Cardiac muscle cell (in vitro differentiated cells and primary cell): ENCODE measurements at places on chromosomes 6 and 20. TPM values are rescaled to one million over a fixed set of nuclear protein-coding genes. Genes with fewer than 3 reads are reported as not detected.
A peak's percentile ranks its signal among the peaks of the same experiment; 100 is the strongest.

Gene PPIL6
- 4.1 and 7.3 TPM in 2 replicates for total RNA-seq

Gene ARFGAP1
- 63.2 and 96.5 TPM in 2 replicates for total RNA-seq

Gene SMOC2
- 2.9 and 3.2 TPM in 2 replicates for total RNA-seq

Gene MAS1L
- not detected in 2 replicates for total RNA-seq

Gene TCF19
- 3.7 and 7.0 TPM in 2 replicates for total RNA-seq

Gene PLN
- total RNA-seq: 187 and 230 TPM in 2 replicates

Gene GATA5
- total RNA-seq: 79.0 and 103 TPM in 2 replicates

DNA sequence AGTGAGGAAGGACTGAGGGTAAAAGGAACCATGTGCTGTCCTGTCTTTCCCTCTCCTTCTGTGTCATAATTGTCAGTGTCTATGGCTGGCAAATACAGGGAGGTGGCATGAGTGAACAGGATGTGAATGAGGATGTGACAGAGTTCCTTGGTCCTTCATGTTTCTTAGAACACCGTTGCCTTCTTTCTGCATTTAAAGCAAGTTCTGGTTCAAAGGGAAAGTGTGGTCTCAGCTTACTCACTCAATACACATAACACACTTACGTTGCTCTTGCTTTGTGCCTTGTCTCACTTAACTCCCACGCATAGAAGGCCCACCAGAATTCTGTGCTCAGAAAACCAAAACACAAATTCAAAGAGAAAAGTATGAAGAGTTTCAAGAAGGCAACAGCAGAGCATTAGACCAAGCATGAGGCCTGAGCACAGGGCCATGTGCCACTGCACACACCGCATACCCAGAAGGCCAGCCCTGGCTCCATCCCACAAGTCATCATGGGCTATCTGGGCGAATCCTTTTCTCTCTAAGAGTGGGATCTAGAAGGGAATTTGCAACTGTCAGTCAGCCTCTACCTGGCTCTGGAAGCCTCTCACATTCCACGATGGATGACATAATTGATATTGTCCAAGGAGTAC, 38.9 kb upstream of the SAYSD1 start:
- no peak for DNase-seq

- no peak for DNase-seq
Measured at GRCh38 chr20:13141546-13141945, 79.5 kb upstream of the ISM1 start.

DNA sequence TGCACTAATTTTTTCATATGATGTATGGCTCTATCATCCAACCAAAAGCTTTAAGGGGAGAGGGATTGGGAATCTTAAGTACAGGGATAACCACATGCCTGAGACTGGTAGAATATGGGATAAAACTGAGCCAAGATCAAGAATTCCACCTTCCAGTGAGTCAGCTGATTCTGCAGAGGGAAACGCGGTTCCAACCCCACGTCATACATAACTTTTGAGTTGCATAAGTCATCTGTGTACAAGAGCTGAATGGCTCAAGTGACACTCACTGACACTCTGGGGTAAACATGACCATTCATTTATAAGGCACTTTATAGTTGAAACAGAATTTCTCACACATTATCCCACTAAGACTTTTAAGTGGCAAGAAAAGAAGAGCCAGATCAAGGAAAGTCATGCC, 16.4 kb downstream of the TRIM27 start:
- no peak for DNase-seq

DNA sequence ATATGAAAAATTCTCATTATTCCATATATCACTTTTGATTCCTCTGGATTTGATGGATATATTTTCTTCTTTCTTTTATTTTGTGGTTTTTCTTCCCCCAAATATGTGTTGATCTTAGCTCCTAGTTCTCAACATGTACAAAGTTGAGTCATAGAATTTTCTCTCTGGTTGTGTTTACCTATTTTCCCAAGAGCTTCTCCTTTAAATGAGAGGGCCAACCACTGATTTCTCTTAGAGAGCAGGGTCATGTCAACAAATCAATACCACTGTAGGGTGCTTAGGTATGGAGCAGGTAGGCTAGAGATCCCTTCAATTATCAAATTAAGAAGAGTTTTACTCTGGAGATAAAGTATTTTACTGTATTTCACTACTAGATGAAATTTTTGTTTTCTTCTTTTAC, 145.7 kb downstream of the BMP5 start:
- no peak for DNase-seq

- no peak for DNase-seq
Measured at GRCh38 chr6:100899202-100899601, 18.1 kb upstream of the ASCC3 start.

DNA sequence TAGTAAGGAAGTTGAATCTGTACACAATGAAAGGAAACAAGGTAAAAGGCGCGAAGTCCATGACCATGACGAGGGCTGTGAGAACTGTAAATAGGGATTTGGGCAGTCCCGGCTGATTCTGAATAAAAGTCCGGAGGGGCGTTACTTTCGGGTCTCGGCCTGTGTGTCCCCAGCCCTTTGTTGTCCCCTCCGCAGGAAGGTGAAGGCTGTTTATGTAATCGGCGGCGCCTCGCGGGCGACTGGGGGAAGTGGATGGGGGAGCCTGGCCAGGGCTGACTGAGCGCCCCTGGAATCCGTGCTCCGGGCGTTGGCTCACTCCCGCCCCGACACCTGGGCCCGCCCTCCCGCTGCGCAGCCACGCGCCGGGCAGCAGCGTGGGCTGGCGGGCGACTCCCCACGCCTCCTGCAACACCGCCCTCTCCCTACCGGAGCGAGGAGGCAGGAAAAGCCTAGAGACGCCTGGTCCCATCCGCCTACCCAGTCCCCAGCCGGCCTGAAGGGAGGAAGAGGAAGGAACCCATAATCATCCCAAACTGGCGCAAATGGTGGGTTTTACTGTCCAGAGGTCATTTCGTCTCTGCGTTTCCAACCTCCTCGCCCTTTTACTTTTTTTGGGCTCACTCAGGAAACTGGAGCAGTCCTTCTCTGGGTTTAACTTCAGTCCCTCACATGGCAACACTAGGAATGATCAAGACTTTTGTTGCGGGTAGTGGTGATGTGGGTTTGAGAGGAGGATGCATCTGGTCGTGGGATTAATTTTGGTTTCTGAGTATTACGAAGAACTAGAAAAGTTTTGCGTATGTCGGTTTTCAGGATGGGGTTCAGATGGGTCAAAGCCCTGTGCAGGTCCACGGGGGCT, 12.1 kb downstream of the TRIM31 start:
- DNase-seq: no peak

DNA sequence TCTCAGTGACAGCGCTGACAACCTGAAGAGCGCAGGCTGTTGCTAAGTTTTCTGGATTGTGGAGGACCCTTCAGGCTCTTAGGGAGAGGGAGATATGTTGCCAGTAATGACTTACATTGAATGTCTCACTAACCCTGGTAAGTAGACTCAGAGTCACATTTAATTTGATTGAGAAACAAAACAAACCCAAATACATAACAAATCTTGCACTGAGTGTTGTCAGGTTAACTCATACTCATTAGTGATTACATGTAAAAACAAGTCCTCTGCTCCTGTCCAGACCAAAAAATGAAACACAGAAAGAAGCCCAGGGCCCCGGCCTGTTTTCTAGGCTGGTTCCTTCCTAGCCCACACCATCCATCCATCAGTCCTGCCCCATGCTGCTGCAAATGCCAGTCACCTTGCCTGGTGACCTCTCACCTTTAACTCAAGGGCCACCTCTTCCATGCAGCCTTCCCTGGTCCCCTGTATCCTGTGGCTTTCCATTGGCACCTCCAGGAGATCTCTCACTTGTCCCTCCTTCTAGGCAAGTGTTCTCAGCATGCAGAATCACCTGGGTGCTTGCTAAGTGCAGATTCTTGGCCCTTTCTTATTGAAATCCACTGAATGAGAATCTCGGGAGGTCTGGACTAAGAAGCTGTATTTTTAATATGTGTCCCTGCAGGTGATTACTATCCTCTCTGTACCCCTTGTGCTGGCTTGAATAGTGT, 34.7 kb upstream of the ERVFRD-1 start:
- DNase-seq: peak; percentile 37

- DNase-seq: no peak
Measured at GRCh38 chr6:586553-586952, 70.3 kb downstream of the HUS1B start.

DNA sequence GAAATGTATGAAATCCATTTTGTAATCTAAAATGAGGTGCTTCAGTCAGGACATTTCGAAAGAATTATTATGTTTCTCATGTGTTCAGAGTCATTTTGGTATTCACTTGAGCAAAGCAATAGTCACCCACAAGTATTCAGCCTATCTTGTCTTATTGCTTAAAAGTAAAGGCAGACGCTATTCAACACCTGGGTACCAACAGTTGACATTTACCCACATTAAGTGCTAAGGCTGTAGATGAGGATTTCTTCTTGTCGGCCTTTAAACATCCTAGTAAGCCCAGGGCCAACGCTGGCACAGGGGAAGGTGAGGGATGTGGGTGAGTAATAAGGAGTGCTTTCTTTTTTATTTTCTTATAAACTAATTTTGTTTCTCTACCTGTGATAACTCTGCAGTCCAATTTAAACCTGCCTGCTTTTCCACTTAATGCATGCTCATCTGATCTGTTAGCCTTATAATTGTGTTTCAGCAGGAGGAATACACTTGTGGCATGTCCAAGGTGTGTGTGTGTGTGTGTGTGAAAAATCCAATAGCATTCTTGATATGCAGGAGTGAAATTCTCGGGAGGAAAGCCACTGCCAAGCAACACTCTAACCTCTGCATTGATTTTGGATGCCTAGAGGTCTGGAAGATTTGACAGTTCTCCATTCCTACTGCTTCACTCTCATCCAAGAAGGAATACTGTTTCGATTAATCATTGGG, 252.0 kb downstream of the SOX4 start:
- DNase-seq: no peak

DNA sequence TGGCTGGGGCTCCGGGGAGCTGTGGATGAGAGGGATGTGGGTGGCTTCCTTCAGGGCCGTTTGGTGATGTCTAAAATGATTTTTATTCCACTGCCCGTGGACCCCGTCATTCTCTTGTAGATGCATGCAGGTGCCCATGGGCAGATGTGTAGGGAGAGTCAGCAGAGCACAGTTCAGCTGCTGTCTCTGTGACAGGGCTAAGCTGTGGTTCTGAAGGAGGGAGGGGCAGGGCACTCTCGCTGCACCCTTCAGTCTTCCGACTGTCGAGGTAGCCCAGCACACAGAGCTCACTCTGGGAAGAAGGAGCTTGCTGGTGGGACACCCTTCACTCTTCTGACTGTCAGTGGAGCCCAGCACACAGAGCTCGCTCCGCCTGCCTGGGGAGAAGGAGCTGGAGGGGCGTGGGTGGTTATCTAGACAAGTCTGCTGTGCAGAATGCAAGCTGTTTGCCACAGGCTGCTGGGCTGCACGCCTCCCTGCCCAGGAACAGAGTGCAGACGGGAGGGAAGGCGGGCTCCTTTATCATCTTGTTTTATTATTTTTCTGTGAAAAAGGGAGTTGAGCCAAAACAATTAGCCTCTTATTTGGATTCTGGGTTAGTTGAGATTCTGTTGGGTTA, 28.4 kb upstream of the ADRM1 start:
- no peak for DNase-seq

DNA sequence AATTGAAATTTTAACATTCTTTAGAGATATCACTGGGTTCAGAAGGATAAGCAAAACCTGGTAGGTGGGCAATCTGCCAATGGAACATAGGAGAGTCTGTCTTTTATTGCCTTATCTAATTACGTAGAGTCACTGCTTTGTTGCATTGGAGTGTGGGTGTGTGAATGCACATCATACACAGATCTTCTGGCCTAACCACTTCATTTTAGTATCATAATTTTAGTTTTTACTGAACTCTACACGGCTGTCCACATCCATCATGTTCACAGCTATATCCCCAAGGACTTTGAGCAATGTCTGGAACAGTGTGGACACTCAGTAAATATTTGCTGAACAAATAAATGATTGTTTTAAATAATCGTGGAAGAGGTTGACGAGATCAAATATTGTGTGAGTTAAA, 104.6 kb upstream of the AKIRIN2 start:
- no peak for DNase-seq

DNA sequence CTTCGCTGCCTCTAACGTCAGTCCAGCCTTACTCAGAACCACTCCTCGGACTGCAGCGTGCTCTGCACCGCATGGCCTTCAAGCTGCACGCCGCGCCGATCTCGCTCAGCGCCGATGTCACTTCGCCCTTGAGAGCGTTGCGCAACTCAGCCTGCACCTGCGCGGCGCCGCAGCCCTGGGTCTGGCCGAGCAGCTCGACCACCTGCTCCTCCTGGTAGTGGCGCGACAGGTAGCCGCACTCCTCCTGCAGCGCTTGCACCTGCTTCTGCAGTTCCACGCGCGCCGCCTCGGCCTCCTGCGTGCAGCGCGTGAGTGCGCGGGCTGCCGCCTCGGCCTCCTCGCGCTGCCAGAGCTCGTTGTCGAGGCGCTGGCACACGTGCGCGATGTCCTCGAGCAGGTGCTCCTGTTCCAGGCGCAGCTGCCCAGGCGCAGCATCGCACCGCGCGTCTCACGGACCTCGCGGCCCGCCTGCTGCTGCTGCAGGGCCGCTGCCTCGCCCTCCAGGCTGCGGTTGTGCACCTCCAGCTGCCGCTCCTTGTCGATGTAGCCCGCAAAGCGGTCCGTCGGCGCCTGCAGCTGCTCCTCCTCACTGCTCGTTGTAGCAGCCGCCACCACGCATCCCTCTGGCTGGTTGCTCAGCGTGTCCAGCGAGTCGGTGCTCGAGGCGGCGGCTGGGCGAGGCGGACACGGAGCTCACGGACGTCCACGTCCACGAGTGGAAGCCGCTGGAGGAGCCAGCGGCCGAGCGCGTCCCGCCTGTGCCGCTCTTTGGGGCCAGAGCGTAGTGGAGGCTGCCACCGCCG, 380.6 kb upstream of the CHD6 start:
- DNase-seq: no peak

DNA sequence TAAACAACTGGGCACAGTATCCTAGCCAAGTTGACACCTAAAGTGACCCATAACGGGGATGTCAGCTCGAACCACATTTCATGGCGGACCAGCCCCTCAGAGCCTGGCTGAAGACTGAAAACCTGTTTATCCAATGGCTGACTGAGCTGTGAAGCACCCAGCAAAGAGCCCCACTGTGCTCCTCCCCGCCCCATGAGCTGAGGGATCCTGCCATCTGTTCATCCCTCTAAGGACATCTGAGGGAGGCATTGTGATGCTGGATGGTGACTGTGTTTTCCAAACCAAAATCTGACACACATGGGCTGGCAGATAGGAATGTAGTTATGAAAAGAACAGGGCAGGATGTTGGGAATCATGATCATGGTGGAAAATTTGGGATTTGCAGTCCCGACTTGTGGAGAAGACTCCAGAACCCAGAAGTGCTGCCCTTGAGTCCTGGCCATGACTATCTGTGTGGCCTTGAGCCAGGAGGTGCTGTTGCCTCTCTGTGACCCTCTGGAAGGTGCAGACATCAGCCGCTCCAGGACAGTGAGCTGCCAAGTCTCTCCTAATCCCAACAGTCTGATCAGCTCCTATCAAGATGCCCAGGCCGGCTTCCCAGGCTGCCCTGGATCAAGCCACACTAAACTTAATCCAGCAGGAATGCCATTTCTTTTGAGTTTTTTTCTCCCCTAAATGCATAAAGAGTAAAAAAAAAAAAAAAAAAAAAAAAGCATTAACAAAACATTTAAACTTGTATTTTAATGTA, 5.7 kb downstream of the EDN3 start:
- DNase-seq: no peak

GRCh38 chr6:107331409-107332386, 127.7 kb downstream of the PDSS2 start:
- no peak for DNase-seq
